A673 (cell line): ENCODE measurements at places on chromosomes 3 and 15. TPM values are rescaled to one million over a fixed set of nuclear protein-coding genes. Genes with fewer than 3 reads are reported as not detected.

SNAPC5 gene
- total RNA-seq = 28.9 and 35.2 TPM in 2 replicates

LIPC gene
- total RNA-seq = not detected in 2 replicates

MYRIP gene
- total RNA-seq = not detected in 2 replicates

DNA sequence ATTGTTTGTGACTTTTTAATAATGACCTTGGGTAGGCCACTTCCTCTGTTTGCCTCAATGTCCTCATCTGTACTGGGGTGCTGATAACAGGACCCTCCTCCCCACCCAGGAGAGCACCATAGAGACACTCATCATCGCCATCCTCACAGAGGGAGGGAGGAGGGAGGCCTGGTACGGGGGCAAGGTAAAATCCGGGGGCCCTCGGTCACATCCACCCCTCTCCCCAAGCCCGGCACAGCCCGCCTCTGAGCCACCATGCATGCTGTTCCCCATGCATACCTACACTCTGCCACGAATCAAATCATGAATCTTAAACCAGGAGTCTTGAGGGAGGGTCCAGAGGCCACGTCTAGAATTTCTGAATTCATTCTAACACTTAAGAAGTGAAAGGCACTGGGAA is 74.9 kb upstream of the IQSEC1 start:
- no peaks in the 10 kb centered on the region for H3K4me1 ChIP-seq
- no peaks in the 10 kb centered on the region for H3K36me3 ChIP-seq
- H3K27me3 ChIP-seq = peaks cover 10% of the 10 kb centered on the region
- H3K27ac ChIP-seq = no peak overlapping the region
- no peak for DNase-seq

- no peak overlapping the region for H3K27ac ChIP-seq
- peaks cover 19% of the 10 kb centered on the region for H3K36me3 ChIP-seq
- H3K4me1 ChIP-seq = no peaks in the 10 kb centered on the region
These were observed 15.9 kb downstream of the EMC7 start for GRCh38 chr15:34085746-34086145.

GRCh38 chr15:40563426-40563825 is 1.4 kb downstream of the CCDC32 start:
- no peak overlapping the region for H3K27ac ChIP-seq
- H3K36me3 ChIP-seq = no peaks in the 10 kb centered on the region
- no peak overlapping the region for H3K4me3 ChIP-seq
- peaks cover 7% of the 10 kb centered on the region for H3K4me1 ChIP-seq
- no peak for DNase-seq

DNA sequence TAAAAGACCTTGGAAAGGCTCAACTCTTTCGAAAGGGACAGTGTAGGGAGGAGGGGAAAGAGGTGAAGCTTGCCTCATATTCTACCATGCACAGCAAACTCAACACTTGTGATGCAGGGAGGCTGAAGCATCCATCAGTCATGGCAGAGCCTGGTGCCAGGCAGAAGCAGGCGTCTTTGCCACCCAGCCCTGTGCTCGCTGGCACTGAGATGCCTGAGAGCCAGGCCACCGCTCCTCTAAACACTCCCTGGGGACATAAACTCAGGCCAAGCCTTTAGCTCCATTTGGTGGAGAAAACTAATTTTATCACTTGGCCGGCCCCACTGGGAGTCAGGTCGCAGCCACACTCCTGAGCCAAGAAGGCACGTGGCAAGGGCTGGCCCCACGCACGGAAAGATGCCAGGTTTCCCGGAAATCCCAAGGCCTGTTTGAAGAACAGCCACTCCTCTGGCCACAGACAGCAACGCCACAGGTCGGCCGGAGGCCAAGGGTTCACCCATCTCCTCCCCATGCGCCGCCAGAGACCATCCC is 30.7 kb downstream of the XXYLT1 start:
- H3K27me3 ChIP-seq = no peaks in the 10 kb centered on the region
- no peaks in the 10 kb centered on the region for H3K4me1 ChIP-seq
- H3K27ac ChIP-seq = no peak overlapping the region
- no peak for DNase-seq
